ENCODE measurements at places on chromosomes 1 and 21.
A peak's percentile ranks its signal among the peaks of the same experiment; 100 is the strongest.

- DNase-seq, result no peak
These were observed 11.3 kb downstream of the TMEM63A start for GRCh38 chr1:225870911-225871310.

GRCh38 chr1:10046356-10047085 is 13.8 kb downstream of the UBE4B start:
- DNase-seq, result no peak

GRCh38 chr1:8381618-8382017 is 63.7 kb downstream of the SLC45A1 start:
- DNase-seq, result no peak

- no peak for DNase-seq
These were observed 54.0 kb upstream of the CNN3 start for GRCh38 chr1:94980582-94981574.

GRCh38 chr1:66852870-66853269 is 51.8 kb upstream of the INSL5 start:
- DNase-seq, result no peak

- DNase-seq, result no peak
These were observed 626.9 kb upstream of the ADGRL4 start for GRCh38 chr1:79633456-79633855.

DNA sequence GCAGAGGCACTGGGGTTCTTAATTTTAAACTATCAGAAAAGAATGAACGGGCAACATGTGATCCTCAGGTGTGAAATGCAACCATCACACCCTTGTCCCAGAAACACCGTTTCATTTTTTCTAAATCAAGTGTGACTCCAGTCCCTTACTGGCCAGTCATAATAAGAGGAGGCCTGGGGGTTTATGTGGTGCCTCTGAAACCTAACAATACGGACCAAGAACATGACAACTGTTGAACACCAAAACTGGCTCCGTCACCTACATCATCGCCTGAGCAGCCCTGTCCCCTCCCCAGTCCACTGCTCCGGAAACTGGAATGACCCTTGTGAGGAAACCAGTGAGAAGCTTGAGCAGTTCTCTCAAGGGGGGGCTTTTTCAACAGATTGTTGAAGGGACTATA is 55.9 kb upstream of the KIF26B start:
- DNase-seq, result no peak

DNA sequence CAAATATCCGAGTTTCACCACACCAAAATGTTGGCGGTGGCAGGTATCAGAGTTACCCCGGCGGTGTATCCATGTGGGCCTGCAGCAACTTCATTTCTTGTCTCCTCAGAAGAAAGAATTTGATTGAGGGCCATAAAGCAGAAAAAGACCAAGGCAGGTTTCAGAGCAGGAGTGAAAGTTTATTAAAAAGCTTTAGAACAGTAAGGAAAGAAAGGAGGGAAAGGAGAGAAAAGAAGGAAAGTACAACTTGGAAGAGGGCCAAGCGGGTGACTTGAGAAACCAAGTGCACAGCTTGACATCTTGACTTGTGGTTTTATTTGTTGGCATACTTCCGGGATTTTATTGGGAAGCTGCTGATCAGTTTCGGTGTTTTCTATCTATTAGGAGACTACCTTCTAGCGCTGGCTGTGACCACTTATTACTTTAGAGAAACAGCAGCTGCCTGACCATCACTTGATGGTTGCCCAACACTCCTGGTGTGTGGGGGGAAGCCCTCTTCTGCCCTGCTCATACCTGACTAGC is 75.5 kb upstream of the RAB3GAP2 start:
- DNase-seq, result no peak

GRCh38 chr1:17586172-17586964 is 46.9 kb downstream of the ARHGEF10L start:
- no peak for DNase-seq

GRCh38 chr1:104933846-104934245 is 1184.1 kb downstream of the AMY1C start:
- no peak for DNase-seq

DNA sequence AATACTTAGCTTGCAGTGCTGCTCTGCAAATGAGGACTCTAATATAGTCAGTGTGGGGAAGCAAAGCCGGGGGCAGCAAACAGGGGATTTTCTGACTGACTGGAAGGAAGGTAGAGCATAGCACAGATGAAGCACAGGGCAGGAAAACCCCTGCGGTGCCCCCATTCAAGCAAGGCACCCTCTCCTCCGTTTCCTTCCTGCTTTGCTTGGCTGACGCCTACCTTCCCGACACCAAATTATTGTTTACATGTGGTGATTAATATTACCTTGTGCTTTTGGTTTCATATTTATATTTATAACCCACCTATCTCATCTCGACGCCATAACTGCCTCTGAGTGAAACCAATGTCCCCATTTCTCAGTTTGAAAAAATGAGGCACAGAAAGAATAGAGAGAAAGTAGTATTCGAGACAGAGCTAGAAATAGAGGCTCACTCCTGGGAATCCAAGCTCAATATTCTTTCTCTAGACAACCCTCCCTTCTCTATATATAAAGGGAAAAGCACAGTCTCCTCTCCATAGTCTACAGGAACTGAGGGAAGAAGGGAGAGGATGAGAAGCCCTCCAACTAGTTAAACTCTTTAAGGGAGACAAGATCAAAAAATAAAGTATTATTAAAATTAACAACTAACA is 41.3 kb downstream of the PIK3C2B start:
- DNase-seq, result no peak

DNA sequence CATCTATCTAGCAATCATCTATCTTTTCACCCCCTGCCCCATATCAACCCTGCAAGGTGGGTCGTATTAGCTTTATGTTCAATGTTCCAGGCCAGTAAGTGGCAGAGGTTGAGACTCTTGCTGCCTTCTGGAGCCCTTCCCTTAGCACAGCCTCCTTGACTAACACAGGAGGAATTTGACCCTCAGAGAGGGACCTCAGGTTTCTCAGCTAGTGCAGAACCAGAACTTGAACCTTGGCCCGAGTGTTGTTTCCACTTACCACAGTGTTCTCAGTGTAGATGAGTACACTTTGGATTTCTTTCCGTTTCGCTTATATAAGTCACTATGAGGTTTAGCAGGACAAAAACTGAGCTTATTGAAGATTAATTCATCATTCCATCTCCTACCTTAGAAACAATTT is 11.1 kb upstream of the ATF3 start:
- DNase-seq, result no peak

DNA sequence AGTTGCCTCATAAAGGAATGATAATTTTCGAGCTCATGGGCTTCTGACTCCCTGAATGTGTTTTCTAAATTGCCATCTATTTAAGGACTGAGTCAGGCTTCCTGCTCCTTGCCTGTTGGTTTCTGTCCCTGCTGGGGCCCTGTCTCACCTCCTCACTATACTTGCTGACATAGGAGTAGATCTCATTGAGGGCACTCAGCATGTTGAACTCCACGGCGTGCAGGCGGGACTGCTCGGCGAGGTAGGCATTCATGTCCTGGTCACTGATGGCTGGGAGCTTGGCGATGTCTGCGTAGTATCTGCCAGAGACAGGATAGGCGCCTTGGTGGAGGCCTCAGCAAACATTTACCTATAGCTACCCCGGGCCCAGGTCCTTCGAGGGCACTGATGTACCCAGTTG is 116.9 kb upstream of the CD34 start:
- DNase-seq, result no peak

DNA sequence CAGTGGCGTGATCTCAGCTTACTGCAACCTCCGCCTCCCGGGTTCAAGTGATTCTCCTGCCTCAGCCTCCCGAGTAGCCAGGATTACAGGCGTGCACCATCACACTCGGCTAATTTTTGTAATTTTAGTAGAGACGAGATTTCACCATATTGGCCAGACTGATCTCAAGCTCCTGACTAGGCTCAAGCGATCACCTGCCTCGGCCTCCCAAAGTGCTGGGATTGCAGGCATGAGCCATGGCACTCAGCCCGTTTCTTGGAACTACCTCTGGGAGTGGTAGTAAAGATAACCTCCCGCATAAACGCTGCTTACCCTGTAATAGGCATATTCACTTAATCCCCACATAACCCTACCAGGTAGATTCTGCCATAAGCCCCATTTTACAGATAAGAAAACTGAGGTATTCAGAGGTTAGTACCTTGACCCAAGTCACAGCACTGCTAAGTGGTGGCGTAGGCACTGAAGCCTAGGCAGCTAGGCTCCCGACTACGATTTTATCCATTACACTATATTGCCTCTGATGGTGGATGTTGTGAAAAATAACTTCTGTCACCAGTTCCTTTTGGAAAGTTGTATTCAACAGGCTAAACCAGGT is 143.8 kb downstream of the SDCCAG8 start:
- DNase-seq, result no peak

GRCh38 chr1:182520736-182521135 is 68.3 kb downstream of the RNASEL start:
- DNase-seq, result no peak

- DNase-seq, result no peak
These were observed 1.8 kb downstream of the HSF2BP start for GRCh38 chr21:43657355-43658087.

DNA sequence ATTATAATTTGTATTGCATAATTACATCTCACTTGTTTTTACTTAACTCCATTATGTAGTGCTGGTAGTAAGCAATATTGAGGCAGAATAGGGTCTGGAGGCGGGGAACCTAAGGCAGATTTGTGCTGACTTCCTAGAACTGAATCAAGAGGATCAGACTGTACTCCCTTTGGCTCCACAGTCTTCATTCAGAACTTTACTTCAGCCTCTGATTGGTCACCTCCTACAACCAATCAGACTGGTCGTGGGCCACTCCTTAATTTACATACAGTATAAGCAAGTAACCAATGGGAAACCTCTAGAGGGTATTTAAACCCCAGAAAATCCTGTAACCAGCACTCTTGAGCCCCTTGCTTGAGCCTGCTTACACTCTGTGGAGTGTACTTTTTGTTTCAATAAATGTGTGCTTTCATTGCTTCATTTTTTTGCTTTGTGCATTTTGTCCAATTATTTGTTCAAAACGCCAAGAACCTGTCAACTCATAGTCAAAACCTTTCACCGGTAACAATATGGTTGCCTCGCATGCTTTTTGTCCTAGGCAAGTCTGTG is 31.6 kb downstream of the ZBTB8OS start:
- no peak for DNase-seq

DNA sequence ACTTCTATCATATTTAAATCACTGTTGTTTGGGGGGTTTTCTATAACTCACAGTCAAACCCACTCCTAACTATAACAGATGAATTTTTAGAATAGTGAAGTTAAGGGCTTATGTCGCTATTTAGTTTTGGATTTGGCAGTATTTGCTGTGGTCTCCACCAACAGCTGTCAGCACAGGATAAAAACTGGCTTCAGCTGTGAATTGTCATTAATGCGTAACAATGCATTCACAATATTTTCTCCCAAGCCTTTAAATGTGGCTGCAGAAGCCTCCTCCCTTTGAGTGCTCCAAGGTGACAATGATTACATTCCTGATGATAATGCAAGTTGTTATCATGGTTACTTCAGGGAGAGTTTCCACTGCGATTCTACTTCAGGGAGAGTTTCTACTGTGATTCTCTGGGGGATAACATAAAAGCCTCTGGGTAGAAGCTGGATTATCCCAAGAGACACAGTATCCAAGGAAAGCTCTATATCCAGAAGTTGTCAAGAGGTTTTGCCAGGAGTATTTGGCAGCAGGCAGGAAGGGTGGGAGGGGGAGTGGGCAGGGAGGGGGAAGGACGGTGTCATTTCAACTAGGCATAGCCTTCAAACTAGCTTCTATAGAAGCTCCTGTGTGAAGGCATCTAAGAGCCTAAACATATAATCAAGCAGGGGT is 14.9 kb upstream of the SMIM12 start:
- no peak for DNase-seq

- no peak for DNase-seq
These were observed 15.9 kb upstream of the SKI start for GRCh38 chr1:2212274-2212531.

- no peak for DNase-seq
These were observed 6.1 kb downstream of the GPSM2 start for GRCh38 chr1:108882837-108883236.

- no peak for DNase-seq
These were observed 8.0 kb upstream of the BRWD1 start for GRCh38 chr21:39321424-39321823.

GRCh38 chr1:77683160-77684148 is 996 bp upstream of the ZZZ3 start:
- peak; percentile 54 for DNase-seq

- DNase-seq, result no peak
These were observed 12.6 kb downstream of the TRIM46 start for GRCh38 chr1:155186067-155186793.

GRCh38 chr1:243924588-243925349 is 74.7 kb upstream of the AKT3 start:
- DNase-seq, result no peak

DNA sequence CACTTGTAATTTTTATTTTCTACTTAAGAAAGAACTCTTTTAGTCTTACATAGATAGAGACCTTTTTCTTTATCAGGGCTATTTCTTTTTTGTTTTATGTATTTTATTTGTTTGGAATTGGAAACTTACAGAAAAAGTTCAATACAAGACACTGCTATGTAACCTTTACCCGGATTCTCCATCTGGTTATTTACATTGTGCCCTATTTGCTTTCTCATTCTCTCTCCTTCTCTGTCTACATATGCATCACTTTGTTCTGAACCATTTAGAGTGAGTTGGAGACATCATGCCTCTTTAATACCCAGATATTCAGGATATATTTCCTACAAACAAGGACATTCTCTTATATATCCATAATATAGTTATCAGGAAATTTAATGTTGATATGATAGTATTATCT is 18.3 kb downstream of the AXDND1 start:
- DNase-seq, result no peak

DNA sequence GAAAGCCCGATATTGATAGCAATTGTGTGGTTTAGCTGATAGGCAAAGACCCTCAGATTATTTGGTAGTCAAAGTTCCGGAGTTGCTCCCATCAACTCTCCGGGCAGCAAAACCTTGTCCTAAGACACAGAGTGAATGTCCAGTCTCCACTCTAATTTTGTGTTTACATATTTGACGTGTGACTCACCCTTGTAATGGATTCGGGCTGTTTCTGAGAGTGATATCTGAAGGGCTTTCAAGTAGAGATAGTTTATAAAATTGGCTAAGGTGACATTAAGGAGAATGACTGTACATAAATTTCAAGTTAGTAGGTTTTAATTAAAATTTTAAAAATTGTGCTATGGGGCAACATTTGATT is 154.2 kb downstream of the CNIH3 start:
- no peak for DNase-seq

DNA sequence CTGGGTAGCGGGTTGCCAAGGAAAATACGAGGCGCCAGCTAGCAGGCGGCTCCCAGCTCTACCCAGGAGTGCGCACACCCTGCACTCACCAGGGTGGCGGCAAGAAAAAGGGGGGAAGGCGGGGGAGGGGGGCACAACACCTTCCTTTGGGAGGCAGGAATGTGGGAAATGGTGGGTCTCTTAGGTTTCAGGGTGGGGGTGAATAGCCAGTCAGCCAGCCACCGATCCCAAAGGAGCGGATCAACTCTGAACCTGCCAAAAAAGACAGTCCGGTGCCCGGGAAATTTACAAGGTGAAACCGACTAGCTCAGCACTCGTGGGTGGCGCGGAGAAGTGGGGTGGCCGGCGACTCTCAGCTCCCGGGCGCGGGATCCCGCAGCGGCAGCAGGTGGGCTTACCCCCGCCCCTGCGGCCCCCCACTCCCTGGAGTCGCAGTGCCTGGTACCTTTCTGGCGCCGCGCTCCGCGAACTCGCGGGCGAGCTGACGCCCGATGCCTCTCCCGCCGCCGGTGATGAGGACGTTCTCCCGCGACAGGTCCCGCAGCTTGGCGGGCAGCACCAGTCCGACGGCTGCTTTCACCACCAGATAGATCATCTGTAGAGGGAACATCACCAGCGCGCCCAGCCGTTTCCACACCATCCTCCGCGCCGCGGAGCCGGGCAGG is 1.2 kb downstream of the DHRS3 start:
- no peak for DNase-seq
